ELF-1 (cell line): ENCODE measurements at places on chromosomes 4 and X.

- peak; percentile 14 for DNase-seq
These were observed 26.9 kb downstream of the SOX3 start for GRCh38 chrX:140477987-140478386.

GRCh38 chrX:26586570-26586969 is 370.6 kb downstream of the MAGEB5 start:
- DNase-seq: peak; percentile 85

DNA sequence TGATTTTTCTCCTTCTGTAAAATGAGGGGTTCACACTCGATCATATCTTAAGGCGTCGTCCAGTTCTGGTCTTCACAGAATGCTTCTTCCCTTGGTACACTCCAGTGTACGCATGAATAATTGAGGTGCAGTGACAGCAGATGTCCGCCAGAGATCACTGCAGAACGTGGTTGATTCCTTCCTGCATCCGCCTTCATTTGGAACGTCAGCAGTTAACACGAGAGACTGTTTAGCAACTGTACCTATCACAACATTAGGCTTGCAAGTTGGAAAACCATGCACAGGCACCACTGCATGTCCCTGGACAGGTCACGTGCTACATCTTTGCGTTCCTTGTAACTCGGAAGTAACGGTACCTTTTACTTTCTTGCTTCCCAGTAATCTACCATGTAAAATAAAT is 66.0 kb upstream of the GEMIN8 start:
- peak; percentile 70 for DNase-seq

DNA sequence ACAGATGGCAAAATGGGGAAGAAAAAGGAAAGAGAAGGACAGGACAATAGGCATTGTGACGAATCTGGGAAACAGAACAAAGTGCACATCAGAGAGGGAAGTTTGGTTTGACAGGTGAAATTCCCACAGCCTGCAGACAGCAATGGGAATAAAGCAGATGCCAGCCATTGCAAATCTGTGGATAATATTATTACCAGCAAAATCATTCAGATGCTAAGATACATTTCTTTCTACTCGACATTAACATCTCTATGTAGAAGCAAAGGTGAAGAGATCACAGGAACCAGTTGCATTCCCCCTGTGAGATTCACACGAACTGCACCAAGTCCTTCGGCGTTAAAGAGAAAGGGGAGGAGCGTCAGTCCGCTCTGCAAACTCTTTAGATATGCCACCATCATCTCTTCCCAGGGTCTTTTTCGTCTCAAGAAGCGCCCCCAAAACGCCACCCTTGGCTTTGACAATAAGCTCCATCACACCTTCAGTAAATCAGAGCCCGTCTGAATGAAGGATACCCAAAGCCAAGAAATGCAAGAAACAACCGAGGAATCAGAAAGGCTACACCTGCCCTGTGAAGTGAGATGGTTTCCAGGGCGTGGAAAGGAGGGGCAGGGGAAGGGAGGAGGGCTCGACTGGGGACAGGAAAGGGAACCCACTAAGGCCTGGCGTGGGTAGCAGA is 1.9 kb downstream of the NEUROG2 start:
- DNase-seq: peak; percentile 22

GRCh38 chr4:109592367-109592766 is 32.3 kb downstream of the MCUB start:
- DNase-seq: no peak

GRCh38 chr4:19135895-19136633 is 1114.5 kb upstream of the LCORL start:
- DNase-seq: no peak

DNA sequence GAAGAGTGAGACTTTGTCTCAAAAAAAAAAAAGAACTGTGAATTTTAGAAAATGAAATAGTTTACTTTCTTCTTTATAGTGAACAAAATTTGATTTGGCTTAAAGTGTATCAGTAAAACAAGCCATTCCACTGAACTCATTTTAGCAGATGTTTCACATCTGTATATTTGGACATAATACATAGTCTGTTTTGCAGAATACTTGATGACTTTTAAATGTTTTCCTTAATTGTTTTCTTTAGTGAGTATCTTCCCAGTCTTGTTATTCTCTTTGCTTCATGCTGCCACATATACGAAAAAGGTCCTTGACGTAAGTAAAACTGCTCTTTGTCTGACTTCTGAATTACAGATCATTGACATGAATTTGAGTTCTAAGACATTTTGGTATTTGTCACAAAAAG is 8.3 kb downstream of the TMEM33 start:
- no peak for DNase-seq

- DNase-seq: no peak
These were observed 270.1 kb upstream of the ARSJ start for GRCh38 chr4:114249561-114249960.

- DNase-seq: no peak
These were observed 14.8 kb downstream of the ZNF280C start for GRCh38 chrX:130253916-130254315.

DNA sequence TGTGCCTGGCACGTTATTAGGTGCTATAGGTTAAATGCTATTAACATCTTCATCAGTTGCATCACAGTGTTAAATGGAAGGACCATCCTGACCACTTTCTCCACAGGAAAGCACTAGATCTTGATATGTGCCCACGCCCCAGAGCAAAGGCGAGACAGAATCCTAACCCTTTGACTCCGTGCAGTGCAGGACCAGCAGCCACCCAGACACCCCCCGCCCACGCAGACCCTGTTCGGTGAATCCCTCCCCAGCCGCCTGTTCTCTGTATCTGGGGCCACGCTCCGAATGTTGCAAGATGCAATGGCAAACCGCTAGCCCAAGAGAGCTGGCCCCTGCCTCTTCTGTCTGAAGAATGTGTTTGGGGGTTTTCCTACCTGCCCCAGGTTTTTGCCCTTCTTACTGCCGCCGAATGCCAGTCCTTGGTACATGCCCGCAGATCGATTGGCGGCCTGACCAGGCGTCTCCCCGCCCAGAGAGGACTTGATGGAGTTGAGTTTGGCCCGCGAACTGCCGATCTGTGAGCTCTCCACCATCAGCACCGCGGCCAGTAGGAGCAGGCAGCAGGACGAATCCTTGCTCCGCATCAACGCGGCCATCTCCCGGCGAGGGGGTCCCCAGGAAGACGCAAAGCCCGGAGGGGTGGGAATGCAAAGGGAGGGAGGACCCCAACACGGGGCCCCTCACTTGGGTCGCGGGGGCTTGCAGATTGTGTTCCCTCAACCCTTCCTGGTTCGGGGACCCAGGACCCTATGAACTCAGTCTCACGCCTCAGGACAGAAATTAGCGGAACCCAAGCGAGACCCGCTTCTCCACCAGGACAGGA is 906 bp downstream of the DKK2 start:
- DNase-seq: peak; percentile 36

DNA sequence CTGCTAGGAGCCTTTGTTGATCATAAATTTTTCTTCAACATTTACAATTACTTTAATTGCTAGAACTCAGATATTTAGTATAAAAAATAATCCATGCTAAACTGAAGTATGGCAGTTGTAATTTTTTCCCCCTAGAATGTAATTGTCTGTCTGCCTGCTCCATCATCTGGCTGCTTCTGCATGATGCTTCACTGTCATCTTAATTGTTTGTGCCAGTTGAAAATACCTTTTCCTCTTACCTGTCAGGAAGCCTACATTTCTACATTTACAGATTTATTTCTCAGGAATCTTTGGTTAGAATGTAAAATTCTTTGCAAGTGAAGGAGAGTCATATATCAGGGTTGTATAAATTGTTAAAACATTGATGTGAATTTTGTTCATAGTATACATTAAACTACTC is 348.6 kb downstream of the GRXCR1 start:
- no peak for DNase-seq

DNA sequence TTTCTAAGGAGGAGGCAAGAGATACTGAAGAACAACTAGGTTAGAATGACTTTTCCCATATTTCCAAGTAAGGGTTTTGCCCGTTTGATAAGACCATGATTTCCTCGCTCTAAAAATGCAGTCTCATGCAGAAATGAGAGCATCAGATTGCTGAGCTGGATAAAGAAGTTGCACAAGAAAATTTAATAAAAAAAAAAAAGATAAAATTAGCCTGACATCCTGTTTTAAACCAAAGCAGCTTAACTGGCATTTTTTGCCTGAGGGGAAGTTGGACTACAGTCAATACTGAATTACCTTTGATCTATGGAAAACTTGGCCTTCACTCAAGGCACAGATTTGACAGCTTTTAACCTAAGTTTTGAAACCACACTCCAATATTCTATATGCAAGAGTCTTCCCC is 208.4 kb downstream of the GASK1B start:
- no peak for DNase-seq

- DNase-seq: no peak
These were observed 10.3 kb upstream of the SMIM14 start for GRCh38 chr4:39648827-39649558.
